Activated CD4-positive, alpha-beta T cell treated with anti-CD3 and anti-CD28 coated beads, Interleukin-2, amount 50 U/mL, for 16 hours (primary cell): ENCODE measurements at places on chromosomes 11 and 22.

DNA sequence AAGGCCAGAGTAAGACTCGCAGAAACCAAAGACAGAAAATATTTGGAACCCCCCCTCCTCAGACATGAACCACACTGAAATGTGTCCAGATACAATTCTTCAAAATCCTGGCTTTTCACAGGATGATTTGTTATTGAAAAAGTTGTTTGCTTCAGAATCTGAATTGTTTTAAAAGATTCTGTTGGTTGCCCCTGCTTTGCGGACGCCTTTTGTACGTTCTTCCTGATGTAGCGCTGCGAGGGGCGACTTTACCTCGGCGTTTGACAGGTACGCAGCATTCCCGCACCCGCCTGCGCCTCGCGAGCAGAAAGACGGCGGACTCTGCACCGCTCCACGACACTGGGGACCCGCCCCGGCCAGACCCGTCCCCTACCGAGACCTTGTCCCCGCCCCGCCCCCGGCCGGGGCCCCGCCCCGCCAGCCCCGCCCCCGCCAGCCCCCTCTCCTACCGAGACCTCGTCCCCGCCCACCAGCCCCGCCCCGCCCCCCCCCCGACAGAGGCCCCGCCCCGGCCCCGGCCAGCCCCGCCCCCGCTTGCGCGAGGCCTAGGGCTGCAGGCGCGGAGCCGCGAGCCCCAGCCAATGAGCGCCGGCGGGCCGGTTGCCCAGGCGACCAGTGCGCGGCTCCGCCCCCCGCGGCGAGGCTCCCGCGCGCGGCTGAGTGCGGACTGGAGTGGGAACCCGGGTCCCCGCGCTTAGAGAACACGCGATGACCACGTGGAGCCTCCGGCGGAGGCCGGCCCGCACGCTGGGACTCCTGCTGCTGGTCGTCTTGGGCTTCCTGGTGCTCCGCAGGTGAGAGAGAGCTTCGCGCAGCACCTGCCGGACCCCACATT is at the start of gene GLB1L2:
Gene GLB1L2 (plus strand): TSS at position 635 of the 835 bp plus-strand sequence. CDS start 74 bp downstream, at position 709.
- peak; percentile 77 for DNase-seq

DNA sequence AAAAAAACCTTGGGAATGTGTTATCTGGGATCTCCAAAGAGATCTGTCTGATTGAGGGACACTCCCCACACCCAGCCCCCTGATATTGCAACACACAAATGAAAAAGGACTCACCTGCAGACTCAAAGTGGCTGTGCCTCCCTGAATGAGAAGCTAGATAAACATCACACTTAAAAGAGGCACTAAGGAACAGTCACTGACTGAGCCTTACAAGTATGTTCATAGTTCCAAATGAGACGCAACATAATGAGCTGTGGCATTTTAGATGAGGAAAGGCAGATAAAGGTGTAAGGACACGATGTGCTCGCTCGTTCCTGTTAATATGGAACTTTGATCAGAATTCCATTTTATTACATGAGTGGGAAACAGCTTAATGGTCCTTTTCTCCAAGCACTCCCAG is 21.0 kb upstream of the CFAP300 start:
- no peak for DNase-seq

DNA sequence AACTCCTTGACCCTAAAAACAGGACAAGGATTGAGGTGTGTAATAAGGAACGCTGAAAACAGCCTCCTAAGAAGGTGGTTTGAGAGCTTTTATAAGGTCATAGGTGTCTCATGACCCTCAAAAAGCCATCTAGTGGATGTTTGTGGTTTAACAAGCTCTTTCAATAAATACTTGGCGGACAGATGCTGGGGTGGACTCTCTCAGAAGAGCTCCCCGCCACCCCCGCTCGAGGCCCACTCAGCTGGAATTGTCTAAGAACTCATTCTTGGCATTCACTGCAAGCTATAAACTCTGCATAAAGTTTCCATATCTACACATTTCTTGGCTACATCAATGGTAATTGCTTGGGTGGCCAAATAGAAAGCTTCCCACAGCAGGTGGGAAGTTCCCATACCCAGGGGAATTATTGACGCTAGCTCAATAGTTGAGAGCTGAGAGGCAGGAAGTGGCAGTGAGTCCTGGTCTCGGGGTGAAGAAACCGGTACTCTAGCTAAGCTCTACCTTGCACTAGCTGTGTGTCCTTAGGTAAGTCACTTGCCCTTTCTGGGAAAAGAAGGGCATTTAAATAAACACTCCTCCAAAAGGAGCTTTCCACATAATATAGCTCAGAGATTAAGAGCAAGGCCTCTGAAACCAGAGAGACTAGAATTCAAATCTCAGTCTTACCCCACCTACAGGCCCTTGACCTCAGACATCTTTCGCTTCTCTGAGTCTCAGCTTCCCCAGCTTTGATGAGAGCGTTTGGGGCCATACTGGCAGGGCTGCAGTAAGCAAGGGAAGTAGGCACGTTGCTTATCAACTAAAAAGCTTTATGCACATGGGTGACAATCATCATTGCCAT is 6.4 kb downstream of the MS4A15 start:
- DNase-seq: peak; percentile 9

DNA sequence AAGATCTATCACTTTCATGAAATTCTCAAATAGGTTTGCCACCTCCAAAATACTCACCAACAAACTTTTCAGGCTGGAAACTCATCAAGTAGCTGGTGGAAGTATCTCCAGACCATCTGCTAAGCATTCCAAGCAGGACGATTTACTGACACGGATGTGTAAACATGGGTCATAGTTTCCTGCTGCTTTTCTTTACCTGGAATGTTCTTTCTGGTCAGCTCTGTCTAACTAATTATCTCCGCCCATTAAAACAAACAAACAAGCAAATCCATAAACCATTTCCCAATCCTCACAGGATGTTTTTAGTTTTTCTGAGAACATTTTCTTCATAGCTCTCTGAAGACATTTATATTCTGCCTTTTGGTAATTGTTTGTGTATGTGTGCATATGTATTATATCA is 397.0 kb downstream of the METTL15 start:
- no peak for DNase-seq

GRCh38 chr22:39898997-39899396 is 1.9 kb upstream of the GRAP2 start:
- DNase-seq: no peak

- DNase-seq: no peak
Measured at GRCh38 chr11:92253945-92254344, 29.3 kb downstream of the FAT3 start.

- no peak for DNase-seq
Measured at GRCh38 chr11:95044010-95044409, 5.2 kb upstream of the KDM4F start.

- DNase-seq: no peak
Measured at GRCh38 chr11:115663790-115664189, 159.6 kb upstream of the CADM1 start.

- no peak for DNase-seq
Measured at GRCh38 chr11:115741376-115742107, 237.3 kb upstream of the CADM1 start.

DNA sequence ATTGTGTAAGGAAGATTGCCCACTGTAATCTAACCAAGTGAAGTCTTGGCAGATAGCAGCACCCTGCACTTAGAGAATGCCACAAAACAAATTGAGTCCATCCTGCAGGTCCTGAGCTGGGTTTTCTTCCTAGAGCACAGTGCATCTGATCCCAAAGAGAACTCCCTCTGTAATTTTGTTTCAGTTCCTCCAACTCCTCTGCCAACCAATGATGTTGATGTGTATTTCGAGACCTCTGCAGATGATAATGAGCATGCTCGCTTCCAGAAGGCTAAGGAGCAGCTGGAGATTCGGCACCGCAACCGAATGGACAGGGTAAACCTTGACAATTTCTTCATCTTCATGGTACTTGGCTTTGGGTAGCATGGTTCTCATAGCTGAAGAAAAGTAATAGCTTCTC is 33.1 kb upstream of the ST14 start:
- no peak for DNase-seq
